Activated B cell treated with CpG ODN at 0.5 μM for 24 hours (primary cell): ENCODE measurements at places on chromosomes 11 and 22. TPM values are rescaled to one million over a fixed set of nuclear protein-coding genes. Genes with fewer than 3 reads are reported as not detected.

Gene ASRGL1
- 0.98 and 1.3 TPM in 2 replicates for total RNA-seq

Gene ASCL2
- 1.3 and 1.4 TPM in 2 replicates for total RNA-seq

DNA sequence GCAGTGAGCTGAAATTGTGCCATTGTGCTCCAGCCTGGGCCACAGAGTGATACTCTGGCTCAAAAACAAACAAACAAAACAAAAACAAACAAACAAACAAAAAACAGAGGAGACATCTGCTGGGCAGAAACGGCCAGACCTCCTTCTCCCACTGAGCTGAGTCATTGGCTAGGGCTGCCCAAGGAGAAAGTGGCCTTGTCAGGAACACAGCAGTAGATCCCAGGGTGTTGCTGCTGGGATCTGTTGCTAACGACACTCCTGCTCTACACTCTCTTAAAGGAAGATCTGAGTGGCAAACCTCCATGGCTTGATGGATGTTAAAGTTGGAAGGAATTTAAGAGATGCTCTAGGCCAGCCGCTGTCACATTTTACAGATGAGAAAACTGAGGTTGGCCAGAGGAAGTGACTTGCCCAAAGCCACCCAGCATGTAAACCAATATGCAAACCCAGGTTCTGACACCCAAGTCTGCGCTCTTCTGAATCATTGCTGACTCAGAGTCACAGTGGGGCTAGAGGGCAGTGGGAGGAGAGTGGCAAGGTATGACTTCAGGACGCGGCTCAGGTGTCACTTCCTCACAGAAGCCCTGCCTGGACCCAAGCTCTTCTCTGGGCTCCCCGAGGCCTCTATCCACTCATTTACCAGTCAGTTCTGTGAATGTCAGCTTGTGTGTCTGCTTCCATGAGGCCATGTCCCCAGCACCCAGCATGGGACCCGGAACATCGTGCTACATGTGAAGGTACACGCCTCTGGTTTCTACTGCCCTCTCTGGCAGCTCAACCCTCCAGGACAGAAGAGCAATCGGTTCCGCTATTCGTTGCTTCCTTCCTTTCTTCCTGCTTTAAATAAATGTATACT is 11.3 kb upstream of the GDPD5 start:
- DNase-seq = peak; percentile 52

DNA sequence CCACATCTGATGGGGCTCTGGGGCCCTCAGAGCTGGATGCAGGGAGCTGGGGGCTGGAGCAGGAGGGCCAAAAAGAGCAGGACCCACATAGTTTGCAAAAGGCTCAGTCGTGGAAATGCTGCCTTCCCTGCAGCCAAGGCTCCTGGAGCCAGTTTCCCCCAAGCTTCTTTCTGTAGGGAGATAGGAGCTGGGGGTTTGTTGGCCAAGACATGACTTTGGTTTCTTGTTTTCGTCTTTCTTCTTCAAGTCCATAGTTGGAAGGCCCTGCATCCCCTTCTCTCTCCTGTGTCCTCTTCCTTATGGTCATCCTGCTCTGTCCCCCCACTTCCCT is 36.3 kb downstream of the IGF2 start:
- no peak for DNase-seq

GRCh38 chr22:44404341-44405020 is 91.7 kb upstream of the SHISAL1 start:
- DNase-seq = no peak

- no peak for DNase-seq
Observed at GRCh38 chr22:38133331-38133730, 22.8 kb upstream of the BAIAP2L2 start.

DNA sequence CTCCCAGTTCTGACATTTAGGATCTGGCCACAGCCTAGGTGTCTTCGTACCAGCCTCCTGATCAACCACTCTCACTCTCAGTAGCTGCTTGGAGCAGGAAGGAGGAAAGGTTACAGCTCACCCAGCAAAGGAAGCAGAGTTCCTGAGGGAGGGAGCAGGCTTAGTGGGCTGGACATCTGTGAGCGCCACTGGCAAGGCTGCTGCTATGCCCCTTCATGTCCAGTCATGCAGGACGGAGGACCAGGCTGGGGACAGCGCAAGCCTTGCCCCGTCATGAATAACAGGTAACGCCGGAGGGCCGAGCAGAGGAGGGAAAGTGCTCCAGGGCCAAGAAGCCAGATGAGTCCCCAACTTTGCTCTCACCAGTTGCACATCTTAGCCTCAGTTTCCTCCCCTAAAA is 25.8 kb downstream of the TPST2 start:
- DNase-seq = no peak

Gene GLYAT
- not detected in 2 replicates for total RNA-seq

Gene P4HA3
- not detected in 2 replicates for total RNA-seq

- no peak for DNase-seq
Observed at GRCh38 chr11:17782603-17783337, 48.2 kb downstream of the KCNC1 start.

Gene SERHL2
- total RNA-seq = 0.91 and 1.7 TPM in 2 replicates

Gene IGSF9B
- 0.83 and 2.0 TPM in 2 replicates for total RNA-seq

Gene DKK3
- 0.12 TPM in 1 of 2 replicates, not detected in the other for total RNA-seq

- no peak for DNase-seq
Observed at GRCh38 chr11:64198511-64198910, 8.0 kb upstream of the FERMT3 start.

Gene PLAAT2
- not detected in 2 replicates for total RNA-seq

DNA sequence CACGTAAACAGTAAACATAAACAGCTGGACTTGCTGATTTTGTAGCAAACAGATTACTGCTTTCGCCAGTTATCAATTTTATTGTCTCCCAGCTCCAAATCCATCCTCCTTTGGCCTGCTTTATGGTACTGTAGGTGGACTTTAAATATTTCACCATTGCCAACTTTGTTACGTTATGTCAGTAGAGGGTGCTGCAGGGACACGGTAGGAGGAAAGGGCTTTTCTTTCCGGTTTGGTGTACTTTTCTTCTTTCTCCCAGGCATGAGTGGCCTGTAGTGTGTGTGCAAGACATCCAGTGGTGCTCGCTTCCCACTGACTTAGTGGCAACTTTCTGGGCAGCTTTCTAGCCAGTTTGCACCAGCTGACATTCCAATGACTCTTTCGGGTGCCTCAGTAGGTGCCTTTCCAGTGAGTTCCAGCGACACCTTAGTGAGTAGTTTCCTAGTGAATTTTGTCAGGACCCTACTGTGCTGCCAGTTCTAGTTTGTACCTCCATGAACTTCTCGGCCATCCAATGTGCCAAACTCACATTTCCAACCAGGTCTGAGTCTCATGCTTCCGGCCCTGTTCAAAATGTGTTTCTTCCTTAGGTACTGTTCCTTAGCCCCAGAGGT is 267.6 kb upstream of the TENM4 start:
- DNase-seq = no peak

Gene KRTAP5-2
- not detected in 2 replicates for total RNA-seq

- no peak for DNase-seq
Observed at GRCh38 chr11:131717616-131718015, 347.2 kb downstream of the NTM start.

DNA sequence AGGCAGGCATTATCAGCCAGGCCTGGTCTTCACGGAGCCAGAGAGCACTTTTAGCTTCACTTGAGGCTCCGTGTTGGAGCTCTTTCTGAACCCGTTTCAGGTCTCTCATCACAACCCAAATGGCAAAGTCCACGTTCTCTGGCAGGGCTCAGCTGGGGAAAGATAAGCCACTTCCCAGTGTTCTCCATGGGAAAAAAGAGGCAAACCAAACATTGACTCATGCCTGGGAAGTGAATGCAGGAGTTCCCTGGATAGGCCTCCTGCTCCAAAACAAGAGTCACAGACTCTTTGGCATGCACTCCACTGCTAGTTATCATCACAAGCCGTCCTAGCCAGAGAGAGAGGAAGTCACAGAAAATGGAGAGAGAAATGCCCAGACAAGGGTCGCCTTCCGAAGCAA is 11.6 kb downstream of the OPCML start:
- DNase-seq = no peak

GRCh38 chr11:36000616-36001190 is 56.8 kb downstream of the LDLRAD3 start:
- DNase-seq = no peak
